ENCODE measurements at places on chromosomes 5 and 9. TPM values are rescaled to one million over a fixed set of nuclear protein-coding genes. Genes with fewer than 3 reads are reported as not detected.

FAM78A gene
- 99.2 TPM for total RNA-seq

DOCK8 gene
- 389 TPM for total RNA-seq

DMGDH gene
- total RNA-seq = not detected

ADAMTSL1 gene
- total RNA-seq = not detected

DNA sequence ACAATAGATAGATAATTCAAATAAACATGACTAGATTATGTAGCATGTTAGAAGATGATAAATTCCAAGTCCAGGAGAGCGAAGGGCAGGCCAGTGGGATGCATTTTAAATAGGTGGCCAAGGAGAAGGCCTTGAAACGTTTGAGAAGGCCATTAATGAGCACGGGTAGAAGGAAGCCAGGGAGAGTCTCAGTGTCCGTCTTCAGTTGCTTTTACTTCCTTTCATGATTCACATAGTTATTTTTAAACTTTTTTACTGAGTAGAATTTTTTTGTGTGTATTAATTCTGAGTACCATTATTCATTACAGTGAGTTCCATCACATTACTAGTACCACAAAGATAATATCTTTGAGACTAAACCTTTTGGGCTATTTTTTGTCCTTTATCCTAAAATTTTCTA lies 259.2 kb downstream of the ARRDC3 start:
- no peaks in the 10 kb centered on the region for H3K4me1 ChIP-seq
- no peak overlapping the region for H3K4me3 ChIP-seq
- no peak overlapping the region for H3K27ac ChIP-seq
- no peaks in the 10 kb centered on the region for H3K36me3 ChIP-seq

DNA sequence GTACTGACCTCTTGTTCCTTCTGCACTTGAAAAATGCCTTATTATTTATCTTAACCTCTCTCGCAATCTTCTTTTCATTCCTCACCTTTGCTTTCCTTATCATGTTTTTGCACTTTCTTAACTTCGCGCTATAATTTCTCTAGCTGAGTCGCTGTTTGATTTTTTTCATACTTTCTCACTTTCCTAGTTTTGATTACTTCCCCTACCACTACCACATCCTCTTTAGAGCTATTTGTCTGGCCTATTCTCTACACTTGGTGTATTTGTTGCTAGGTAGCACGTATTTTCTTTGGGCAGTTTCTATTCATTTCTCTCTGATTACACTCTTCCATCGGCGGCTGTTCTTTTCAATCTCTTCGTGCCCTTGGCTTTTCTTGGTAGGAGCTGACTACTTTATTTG lies 611.8 kb downstream of the BNC2 start:
- H3K27me3 ChIP-seq = no peaks in the 10 kb centered on the region
- peaks cover 8% of the 10 kb centered on the region for H3K4me1 ChIP-seq
- no peak overlapping the region for H3K4me3 ChIP-seq
- DNase-seq = no peak
- H3K36me3 ChIP-seq = no peaks in the 10 kb centered on the region
- H3K27ac ChIP-seq = peak overlapping the region; percentile 37

DNA sequence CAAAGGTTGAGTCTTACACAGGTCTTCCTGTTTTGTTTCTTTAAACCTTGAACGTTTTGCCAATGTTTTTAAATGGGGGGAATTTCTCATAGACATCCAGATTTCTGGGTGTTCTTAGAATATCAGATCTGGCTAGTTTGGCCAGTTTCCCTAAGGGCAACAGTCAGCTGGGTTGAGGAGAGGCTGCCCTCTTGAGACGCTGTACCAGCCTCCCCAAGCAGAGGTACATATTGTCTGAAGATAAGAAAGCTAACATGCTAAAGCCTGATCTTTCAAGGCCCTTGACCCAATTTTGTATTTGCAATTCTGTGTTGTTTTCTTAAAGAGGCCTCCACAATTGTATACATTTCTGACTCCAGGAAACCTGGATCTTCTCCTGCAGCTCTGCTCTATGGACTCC lies 21.9 kb upstream of the SH3GL2 start:
- no peak for DNase-seq
- no peak overlapping the region for H3K27ac ChIP-seq
- no peaks in the 10 kb centered on the region for H3K4me1 ChIP-seq
- no peak overlapping the region for H3K4me3 ChIP-seq

DNA sequence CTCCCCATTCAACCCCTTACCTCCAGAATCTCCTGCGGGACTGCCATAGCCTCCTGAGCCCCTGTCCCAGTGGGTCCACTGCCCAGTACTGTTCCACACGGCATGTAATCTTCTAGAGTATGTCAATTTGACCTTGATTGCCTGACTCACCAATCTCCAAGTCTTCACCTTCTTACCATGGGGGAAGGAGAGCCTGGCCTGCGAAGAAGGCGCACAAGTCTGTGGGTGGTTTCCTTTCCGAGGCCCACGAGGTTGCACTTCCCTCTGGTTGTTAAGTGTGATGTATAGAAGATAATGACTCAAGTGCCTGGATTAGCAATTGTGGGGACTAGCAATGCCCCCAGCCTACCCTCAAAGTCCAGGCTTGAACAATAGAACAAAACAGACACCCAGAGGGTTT lies 8.1 kb upstream of the TENT4A start:
- no peak for DNase-seq
- peaks cover 2% of the 10 kb centered on the region for H3K27me3 ChIP-seq
- peaks cover 11% of the 10 kb centered on the region for H3K4me1 ChIP-seq
- no peak overlapping the region for H3K27ac ChIP-seq
- no peaks in the 10 kb centered on the region for H3K36me3 ChIP-seq

EGFLAM gene
- not detected for total RNA-seq

DNA sequence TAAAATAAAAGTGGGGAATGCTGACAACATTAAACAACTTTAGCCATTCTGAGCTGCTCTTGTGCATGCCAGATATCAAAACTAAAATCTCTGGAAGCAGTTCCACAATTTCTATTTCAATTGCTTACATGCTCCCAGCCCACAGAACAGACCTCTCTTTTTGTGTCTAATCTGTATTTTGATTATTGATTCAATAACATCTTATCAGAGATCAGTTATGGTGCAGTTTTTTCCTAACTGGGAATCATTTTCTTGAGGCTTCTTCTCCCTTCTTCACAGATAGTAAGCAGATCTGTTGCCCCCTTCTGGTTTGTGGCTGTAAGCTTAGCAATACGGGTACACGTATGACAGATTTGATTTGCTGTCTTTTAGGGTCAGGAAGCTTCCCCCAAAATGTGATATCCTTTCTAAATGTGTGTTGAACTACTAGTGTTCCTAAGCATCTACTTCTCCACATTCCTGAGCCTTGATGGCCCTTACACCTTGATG lies 39.4 kb downstream of the MRPS27 start:
- no peak for DNase-seq
- H3K36me3 ChIP-seq = peaks cover 31% of the 10 kb centered on the region
- H3K4me3 ChIP-seq = no peak overlapping the region
- H3K27ac ChIP-seq = no peak overlapping the region
- H3K4me1 ChIP-seq = peaks cover 4% of the 10 kb centered on the region
- H3K27me3 ChIP-seq = no peaks in the 10 kb centered on the region

DNA sequence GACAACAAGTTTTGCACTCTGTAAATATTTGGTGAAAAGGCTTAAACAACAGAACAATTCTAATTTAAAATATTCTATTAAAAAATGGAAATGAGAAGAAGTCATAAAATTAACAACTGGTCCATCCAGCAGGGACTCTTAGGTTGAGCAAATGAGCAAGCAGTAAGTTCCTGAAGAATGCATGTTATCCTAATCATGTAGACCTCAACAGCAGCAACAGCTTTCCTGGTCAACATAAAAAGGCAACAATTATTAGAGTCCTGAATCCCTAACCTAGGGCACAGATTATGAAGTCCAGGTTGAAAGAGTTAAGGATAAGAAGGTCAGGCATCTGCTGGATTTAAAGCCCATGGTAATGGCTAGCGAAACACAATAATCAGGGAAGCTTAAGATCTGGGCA lies 120.9 kb downstream of the SSBP2 start:
- peaks cover 3% of the 10 kb centered on the region for H3K4me1 ChIP-seq
- no peaks in the 10 kb centered on the region for H3K27me3 ChIP-seq
- no peak overlapping the region for H3K27ac ChIP-seq

RORB gene
- 0.08 TPM for total RNA-seq

GRCh38 chr5:71932655-71933338 lies 174.5 kb upstream of the MAP1B start:
- DNase-seq = no peak
- no peaks in the 10 kb centered on the region for H3K36me3 ChIP-seq
- peaks cover 14% of the 10 kb centered on the region for H3K27me3 ChIP-seq

DNA sequence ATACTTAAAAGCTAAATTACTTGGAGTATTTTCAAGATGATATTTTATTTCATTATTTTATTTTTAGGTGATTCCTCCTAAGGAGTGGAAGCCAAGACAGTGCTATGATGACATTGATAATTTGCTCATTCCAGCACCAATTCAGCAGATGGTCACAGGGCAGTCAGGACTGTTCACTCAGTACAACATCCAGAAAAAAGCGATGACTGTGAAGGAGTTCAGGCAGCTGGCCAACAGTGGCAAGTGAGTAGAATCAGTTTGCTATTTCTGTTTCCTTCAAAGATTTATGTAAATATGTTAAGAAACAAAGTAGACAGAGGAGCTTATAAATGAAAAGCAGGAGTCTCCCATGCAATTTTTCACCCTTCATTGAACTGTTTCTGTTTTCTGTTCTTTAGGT lies 47.8 kb downstream of the KDM4C start:
- H3K4me1 ChIP-seq = no peaks in the 10 kb centered on the region
- H3K4me3 ChIP-seq = no peak overlapping the region
- H3K27me3 ChIP-seq = no peaks in the 10 kb centered on the region
- H3K27ac ChIP-seq = no peak overlapping the region
- peaks cover 18% of the 10 kb centered on the region for H3K36me3 ChIP-seq

CFAP77 gene
- total RNA-seq = not detected

PCDHB16 gene
- not detected for total RNA-seq

DNA sequence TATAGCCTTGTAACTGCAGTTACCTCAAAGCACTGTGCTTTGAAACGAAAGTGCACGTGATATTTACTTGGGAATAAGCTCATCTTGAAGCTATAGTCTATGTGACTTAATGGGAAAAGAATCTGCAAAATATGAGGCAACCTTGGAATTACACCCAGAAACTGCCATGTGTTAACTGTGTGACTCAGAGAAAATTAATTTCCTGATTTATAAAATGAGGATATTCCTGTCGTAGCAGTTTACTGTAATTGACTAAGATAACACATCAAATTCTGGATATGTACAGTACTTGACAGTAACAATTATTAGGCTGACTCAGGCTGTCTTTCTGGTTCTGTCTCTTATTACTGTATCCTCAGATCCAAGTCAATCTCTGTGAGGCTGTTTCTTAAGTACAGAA lies 1079.9 kb upstream of the ACO1 start:
- no peaks in the 10 kb centered on the region for H3K36me3 ChIP-seq
- no peak for DNase-seq
- H3K4me3 ChIP-seq = no peak overlapping the region
- peaks cover 18% of the 10 kb centered on the region for H3K4me1 ChIP-seq
- no peak overlapping the region for H3K27ac ChIP-seq

SHISAL2B gene
- not detected for total RNA-seq

DNA sequence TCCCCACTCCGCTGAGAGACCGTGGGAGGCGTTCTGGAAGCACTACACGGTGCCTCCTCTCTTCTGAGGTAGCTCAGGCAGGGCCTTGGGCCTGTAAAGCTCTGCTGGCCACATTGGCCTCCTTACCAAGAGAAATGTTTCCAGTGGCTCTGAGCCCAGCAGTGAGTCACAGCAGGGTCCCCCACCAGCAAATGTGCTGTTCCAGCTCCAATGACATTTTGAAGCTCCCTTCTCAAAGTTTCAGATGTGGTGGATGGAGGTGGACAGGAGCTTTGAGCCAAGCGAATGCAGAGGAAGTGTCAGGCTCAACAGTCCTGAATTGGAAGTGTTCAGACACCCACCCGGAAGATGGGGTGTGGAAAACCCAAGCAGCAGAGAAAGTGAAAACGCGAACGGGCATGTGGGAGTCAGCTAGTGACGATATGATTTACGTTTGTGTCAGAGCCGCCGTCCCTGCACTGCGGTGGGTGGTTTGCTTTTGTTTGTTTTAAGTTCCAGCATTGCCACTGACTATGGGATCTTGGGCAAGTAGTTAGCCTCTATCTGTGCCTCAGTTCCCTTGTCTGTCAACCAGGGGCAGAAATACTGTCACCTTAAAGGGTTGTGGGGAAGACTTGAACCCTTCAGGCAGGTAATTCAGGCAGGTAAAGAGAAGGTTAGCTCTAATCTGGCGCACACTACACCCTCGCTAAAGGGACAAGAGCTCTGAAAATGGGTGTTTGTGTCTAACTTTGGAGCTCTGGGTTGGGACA lies 38.2 kb downstream of the C5orf15 start:
- H3K27me3 ChIP-seq = no peaks in the 10 kb centered on the region
- peak overlapping the region; percentile 90 for H3K27ac ChIP-seq
- peak overlapping the region; percentile 64 for H3K4me3 ChIP-seq
- peak; percentile 70 for DNase-seq

SUSD1 gene
- total RNA-seq = 15.2 TPM

DNA sequence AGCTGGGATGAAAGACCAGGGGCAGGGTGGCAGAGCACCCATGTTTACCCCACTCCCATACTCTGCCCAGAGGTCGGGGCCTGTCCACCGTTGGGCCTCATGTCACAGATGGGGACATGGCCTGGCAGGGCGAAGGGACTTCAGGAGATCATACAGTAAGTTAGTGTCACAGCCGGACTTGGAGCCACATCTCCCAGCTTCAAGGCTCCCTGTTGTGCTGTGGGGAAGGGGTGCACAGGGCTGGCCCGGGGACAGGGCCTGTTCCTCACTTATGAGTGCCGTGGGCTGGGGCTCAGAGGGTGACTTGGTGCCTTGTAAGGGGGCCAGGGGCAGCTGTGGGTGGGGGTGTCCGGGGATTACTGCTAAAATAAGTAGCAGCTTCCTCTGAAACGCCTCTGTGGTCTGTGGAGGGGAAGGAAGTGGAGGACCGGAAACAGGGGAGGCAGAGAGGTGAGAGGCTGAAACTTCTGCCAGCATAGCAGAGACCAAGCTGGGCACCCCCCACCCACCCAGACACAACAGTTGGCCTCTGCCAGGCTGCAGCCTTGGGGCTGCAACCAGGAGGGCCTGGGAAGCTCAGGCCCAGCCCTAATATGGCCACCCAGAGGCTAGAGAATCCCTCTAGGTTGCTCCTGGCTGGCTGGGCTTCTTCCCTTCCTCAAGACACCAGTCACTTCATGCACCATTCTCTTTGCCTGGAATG lies 41.1 kb upstream of the NEK6 start:
- H3K27ac ChIP-seq = peak overlapping the region; percentile 95
- peak; percentile 81 for DNase-seq
- H3K36me3 ChIP-seq = no peaks in the 10 kb centered on the region
- peaks cover 2% of the 10 kb centered on the region for H3K27me3 ChIP-seq
- H3K4me3 ChIP-seq = peak overlapping the region; percentile 68

- H3K36me3 ChIP-seq = peaks cover 9% of the 10 kb centered on the region
- peak overlapping the region; percentile 95 for H3K4me3 ChIP-seq
- peak overlapping the region; percentile 90 for H3K27ac ChIP-seq
These were observed 483 bp upstream of the PLPP6 start for GRCh38 chr9:4661611-4662010.
